ENCODE measurements at places on chromosomes 5 and 9.

DNA sequence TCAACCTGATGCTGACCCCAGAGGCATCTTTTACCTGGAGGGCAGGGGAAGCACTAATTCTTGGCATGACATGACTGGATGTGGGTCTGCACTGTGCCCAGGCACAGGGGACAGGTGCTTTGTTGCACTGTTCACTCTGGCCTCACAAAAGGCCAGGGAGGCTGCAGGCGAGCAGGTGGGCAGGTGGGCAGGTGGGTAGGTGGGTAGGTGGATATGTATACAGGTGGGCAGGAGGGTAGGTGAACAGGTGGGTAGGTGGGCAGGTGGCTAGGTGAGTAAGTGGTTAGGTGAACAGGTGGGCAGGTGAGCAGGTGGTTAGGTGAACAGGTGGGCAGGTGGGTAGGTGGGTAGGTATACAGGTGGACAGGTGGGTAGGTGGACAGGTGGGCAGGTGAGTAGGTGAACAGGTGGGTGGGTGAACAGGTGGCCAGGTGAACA lies 1.5 kb downstream of the PAEP start:
- DNase-seq, result no peak

DNA sequence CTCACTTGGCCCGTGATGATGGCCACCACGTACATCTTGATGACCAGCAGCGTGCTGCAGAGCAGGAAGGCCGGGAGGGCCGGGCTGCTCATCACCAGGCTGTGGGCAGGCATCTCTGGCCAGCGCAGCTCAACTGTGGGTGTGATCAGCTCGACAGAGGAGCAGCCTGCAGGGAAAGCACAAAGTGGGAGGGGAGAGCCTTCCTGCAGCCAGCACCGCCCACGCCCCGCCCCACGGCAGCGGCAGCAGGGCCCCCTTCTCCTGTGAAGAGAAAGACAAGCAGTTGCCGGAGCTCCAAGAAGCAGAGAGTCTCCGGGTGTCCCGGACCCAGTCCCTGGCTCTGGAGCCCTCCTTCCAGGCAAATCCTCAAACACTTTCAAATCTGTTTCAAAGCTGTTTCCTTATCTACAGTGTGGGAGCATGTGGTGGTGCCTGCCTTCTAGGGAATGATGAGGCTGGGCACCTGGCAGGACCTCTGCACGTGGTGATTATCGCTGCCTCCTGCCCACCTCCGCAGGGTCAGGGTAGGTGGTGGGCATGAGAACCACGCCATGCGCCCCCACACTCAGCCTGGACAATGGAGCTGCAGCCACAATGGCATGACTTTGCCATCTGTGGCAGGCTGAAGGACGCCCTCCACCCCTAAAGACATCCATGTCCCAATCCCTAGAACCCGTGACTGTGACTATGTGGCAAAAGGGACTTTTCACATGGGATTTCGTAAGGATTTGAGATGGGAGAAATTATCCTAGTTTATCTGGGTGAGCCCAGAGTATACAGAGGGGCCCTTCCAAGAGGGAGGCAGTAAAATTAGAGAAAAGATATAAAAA lies at the start of gene PTGES:
TSS of gene PTGES (minus strand) at position 143 of the 830 bp plus-strand sequence. CDS start at position 113, 30 bp downstream.
- no peak for DNase-seq

- no peak for DNase-seq
Observed at GRCh38 chr5:80191991-80192398, 63.9 kb downstream of the SERINC5 start.

GRCh38 chr5:73374520-73375190 lies 73.9 kb downstream of the FOXD1 start:
- DNase-seq, result no peak

- no peak for DNase-seq
Observed at GRCh38 chr9:107222020-107222522, 61.0 kb upstream of the RAD23B start.

- DNase-seq, result no peak
Observed at GRCh38 chr5:109707531-109707930, 17.8 kb downstream of the MAN2A1 start.

DNA sequence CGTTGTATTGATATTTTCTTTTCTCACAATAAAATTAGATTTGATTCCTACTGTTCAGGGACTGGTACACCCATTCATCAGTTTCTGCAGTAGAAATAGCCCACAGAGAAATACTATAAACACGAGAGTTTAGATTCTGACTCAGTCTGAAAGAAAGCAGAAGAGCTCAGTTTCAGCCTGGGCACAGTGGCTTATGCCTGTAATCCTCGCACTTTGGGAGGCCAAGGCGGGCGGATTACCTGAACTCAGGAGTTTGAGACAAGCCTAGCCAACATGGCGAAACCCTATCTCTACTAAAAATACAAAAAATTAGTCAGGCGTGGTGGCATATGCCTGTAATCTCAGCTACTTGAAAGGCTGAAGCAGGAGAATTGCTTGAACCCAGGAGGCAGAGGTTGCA lies 8.6 kb downstream of the ITK start:
- DNase-seq, result no peak

DNA sequence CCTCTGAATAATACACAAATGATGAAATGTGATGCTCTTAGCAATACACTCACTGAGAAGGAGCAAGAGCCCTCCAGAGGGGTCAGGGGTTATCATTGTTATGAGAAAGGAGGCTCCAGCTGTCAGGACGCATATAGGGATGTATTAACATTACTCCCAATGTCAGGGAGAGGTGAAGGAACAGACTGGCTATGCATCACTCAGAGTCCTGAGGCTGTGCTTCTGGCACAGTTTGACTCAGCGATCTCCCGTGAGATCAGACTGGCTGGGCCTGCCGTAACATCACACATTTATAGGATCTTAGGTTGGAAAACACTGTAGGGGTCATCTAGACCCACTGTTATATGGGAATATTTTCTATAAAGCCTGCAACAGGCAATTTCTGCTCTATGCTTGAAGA lies 226.5 kb upstream of the GLRA1 start:
- no peak for DNase-seq

DNA sequence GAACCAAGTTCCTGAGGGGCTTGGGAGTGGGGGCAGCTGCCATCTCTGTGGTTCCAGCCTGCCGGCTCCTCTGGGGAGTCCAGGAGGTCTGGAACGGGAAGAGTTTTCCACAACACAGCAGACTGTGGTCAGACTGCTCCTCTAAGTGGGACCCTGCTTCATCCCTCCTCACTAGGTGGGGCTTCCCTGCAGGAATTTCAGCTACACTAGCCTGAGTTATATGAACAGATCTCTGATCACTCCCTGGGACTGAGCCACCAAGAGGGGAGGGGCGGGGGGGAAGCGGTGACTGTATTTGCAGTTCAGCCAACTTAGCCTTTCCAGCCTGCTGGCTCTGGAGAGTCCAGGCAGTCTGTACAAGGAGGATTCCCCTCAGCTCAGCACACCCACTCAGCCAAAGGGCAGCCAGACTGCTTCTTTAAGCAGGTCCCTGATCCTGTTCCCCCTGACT lies 19.4 kb downstream of the DTWD2 start:
- no peak for DNase-seq

- no peak for DNase-seq
Observed at GRCh38 chr9:7216004-7216841, 458.4 kb downstream of the KDM4C start.

DNA sequence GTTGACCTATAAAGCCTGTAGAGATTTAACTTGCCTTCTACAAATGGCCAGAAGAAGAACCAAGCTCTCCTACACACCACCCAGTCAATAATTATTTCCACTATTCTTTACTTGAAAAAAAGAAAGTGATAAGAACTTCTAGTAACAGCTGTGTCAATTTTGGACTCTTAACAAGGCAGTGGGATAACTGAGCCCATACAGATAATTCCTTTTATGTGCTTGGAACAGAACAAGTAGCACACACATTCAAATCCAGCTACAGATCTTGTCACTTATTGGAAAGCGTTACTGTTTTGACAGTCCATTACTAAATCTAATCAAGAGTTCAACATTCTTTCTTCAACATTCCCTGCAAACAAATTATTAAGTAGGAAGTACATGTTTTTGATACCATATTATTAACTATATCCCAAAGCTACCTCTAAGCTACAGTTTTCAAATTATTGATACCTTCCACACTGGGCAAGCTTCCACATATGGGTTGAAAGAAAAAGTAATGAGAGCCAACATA lies 6.3 kb downstream of the PTGER4 start:
- DNase-seq, result no peak

GRCh38 chr5:33964132-33964700 lies 20.3 kb downstream of the SLC45A2 start:
- DNase-seq, result no peak

- DNase-seq, result no peak
Observed at GRCh38 chr5:91223886-91224285, 159.2 kb downstream of the ARRDC3 start.

DNA sequence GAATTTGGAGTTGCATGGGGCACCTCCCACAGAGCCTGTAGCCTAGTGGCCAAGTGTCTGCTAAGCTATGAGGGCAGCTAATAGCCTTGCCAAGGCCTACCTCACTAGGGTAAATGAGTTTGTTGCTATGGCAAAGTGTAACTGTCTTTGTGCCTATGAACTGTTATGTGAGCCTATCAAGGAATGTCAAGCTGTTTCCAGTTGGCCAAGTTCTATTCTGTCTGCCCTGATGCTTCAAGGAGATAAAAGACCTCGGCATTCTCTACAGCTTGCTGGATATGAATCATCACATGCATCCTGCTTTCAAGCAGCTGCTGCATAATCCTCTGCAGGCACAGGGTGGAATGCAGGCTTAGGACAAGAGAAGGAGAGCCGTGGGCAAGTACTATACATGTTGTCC lies 69.8 kb upstream of the CCDC112 start:
- DNase-seq, result no peak

GRCh38 chr9:15249042-15249818 lies 57.8 kb downstream of the TTC39B start:
- DNase-seq, result no peak

DNA sequence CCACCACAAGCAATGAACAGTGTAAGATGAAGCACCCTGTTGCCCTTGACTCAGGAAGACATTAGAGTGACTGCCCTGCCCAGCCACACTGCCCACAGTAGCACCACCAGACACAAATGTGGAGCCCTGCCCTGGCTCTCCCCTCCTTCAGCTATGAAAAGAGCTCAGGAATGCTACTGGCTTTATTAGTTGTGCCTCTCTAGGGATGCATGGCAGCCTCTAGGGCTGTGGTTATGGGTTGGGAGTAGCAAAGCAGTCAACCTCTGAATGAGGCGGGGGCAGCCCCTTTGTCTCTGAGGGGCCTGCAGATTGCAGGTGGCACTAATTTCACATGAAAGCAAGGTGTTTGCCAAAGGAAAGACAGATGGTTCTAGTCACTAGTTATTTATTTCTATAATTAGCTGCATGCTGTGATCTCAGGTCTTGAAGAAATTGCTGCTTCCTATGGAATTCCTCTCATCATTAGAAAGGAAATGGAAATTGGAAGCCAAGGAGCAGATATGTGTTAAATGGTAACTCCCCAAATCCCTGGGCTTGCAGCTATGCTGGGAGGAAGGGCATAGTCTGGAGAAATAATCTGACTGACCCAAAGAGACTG lies 259.4 kb downstream of the TLR4 start:
- no peak for DNase-seq

DNA sequence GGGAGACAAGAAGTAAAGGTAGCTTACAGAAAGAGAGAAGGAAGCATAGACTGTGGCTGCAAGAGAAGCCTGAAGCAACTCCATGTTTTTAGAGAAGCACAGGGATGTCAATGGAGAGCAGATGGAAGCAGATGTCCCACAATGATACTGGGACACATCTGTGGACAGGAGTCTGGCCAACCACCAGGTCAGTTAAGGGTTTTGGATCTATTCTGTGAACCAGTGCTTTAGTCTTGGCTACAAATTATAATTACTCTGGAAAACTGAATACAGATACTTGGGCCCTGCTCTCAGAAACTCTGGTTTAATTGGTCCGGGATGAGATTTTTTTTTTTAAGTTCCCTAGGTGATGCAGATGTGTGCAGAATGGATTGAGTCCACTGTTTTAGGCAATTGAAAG lies 592.8 kb downstream of the CSNK1G3 start:
- DNase-seq, result no peak

GRCh38 chr5:77893225-77893860 lies 117.2 kb upstream of the TBCA start:
- no peak for DNase-seq

DNA sequence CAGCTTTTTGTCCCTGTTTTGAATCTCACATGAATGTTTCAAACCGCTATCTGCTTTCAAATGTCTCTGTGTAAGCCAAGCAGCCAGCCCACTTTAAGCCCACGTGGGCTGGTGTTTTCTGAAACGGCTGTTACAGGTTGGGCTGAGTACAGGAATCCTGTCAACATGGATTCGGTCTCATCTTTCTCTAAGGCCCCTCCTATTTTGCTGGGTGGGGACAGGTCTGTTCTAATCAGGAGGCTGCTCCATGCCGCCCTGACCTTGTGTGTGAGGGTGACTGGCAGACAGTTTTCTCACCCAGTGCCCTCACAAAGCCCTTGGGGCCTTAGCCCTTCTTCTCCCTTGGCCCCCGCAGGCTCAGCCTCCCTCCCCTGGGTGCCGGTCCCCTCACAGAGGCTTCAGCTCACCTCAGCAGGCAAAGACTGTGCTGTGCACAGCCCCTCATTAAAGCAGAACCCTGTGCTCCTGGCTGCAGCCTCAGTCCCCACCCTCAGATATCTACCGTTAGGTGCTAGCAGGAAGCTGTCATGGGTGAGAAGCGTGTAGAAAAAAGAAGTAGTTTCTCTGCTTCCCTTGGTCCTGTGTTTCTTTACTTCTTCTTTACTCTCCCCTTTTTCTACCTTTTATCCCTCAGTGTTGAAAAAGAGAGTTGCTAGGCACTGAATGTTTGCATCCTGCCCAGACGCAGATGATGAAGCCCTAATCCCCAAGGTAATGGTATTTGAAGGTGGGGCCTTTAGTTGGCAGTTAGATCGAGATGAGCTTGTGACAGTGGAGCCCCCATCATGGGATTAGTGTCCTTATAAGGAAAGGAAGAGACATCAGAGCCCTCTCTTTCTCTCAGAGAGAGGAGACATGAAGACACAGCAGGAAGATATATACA lies 205.7 kb downstream of the ADAMTS12 start:
- DNase-seq, result no peak

DNA sequence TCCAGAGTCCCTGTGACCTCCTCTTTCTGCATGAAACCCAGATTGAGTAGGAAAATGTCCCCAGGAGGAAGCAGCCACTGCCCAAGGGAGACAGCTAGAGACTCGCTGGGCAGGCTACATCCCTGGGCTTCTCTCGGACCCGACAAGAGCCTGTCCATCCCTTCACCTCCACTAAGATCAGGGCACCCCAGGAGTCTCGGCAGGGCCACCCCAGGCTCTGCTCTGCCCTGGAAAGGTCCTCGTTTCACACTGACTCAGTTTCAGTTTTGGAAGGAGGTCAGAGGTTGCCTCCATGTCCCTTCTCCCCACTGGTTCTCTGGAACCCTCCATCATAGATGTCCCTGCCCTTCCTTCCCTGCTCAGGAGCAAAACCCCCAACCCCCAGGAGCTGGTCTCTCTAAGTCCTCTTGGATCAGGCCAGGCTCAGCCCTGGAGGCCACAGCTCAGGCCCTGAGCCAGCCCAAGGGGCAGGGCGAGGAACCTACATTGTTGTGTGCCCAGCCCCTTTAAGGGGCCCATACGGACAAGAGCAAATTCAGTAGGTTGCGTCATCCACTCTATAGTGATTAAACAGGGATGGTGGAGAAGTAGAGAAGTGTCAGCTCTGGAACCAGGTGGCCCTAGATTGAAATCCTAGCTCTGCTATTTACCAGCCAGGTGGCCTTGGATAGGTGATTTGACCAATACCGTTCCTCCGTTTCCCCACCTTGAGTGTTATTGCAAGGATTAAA lies 37.4 kb downstream of the C9orf50 start:
- no peak for DNase-seq

- DNase-seq, result no peak
Observed at GRCh38 chr9:123335193-123335985, 20.6 kb upstream of the CRB2 start.

All from NCI-H187 (cell line).